Right kidney (tissue), 9 donors: ENCODE measurements at places on chromosomes 4 and X.
A peak's percentile ranks its signal among the peaks of the same experiment; 100 is the strongest.

GRCh38 chr4:123405267-123405865 lies 8.8 kb downstream of the SPRY1 start:
- no peak for DNase-seq

DNA sequence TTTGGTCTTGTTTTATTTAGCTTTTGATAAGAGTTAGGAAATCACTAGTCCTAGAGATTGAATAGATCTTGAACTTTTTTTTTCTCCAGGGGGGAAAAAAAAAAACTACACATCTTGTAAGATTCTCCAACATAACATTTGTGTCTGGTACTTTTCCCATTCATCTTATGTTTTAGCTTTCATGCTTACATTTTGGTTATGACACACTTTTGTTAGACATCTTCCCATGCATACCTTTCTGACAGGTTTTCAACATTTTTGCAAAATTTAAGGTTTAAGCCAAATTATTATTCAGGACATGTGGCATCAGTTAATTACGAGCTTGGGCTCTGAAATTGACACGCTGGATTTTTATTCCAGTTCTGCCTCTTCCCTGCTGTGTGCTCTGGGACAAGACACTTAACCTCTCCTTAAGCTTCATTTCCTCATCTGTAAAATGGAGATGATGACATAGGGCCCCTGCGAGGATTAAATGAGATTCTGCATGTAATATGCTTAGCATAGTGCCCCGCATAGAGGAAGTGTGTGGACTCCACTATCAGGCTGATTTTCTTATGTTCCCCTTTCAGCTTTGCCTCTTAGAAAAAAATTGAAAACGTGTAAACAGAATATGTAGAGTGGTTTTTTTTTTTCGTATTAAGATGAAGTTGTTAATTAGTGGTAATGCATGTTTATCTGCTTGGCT lies 5.3 kb downstream of the KIT start:
- DNase-seq, result no peak

DNA sequence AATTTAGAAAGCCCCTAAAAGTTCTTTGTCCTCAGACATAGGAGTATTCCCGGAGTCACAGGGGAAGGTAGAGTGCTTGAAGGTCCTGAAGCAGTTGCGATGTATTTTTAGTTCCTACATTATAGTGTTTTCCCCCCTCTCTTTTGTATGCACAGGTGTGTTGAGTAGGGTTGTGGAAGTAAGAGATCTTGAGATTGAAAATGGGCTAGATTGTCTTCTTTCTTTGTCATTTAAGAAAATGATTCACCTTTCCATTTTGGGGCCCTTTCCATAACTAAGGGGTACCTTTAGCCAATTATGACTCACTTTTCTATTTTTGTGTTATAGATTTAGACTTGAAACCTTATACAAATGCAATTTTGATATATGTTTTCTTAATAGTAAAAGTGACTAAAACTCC lies 75.8 kb upstream of the AFF2 start:
- DNase-seq, result no peak

DNA sequence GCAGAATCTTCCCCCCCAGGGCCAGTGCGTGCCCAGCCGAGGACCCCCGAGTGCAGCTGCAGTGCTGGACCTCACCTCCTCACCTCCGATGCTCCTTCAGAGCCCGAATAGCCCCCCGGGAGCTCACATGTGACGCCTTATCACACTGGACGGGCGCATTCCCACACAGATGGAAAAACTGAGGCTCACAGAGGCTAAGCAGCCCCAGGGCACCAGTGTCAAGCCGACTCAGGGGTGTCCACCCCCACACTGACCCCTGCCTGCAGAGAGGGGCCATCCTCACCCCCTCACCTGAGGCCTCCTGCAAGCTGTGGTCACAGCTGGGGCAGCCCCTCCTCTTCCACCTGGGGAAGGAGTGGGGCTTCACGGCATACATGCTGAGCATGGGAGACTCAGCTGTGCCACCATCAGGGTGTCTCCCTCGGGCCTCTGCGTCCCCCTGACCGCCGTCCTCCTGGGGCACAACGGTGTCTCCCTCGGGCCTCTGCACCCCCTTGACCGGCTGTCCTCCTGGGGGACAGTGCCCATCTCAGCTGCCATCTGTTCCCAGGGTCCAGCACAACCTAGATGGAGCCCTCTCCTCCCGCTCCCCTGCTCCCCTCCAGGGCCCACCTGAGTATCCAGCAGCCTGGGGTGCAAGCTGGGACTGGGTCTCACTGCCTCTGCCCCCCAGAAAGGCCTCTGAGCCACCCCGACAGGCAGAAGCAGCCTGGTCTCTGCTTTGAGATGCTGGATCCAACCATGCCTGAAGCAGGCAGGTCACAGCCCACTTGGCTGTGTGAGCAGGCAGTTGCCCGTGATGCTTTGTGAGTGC lies 85.3 kb upstream of the NKX1-1 start:
- no peak for DNase-seq

- no peak for DNase-seq
These were observed 186.0 kb upstream of the FAM241A start for GRCh38 chr4:111959222-111959621.

- no peak for DNase-seq
These were observed 32.1 kb downstream of the CDX4 start for GRCh38 chrX:73478961-73479360.

- no peak for DNase-seq
These were observed 52.5 kb downstream of the HMGB2 start for GRCh38 chr4:173281406-173282255.

DNA sequence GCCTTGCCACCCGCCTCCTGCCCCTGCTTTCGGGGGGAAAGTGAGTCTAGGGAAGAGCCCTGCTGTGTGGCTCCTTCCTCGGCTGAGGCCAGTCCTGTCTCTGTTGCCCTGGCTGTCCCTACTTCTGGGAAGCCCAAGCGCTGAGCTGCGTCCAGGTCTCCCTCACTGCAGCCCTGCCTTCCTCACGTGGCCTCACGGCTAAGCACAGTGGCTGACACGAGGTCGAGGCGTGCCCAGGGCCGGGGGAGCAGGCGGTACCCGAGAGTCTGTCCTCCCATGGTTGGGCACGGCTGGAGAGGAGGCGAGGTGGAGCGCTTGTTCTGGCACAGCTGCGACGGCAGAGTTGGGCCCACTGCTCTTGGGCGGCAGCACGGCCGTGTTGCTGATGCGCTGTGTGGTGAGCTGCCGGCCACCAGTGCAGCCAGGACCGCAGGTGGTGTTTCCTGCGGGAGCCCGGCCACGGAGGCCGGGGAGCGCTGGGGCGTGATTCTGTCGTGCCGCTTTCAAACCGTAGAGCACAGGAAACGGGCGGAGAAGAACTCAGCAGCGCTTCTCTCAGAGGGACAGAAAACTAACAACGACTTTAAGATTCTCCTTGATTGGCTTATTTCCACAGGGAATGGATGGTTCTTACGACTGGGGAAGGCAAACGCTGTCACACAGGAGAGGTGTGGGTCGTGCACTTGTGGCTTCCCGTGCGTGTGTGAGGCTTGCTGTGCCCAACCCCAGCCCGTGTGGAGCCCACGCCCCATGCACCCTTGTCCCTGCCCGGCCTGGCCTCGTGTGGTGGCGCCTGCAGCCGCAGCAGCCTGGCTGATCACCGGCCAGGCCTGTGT lies 21.3 kb downstream of the MAEA start:
- DNase-seq, result no peak

DNA sequence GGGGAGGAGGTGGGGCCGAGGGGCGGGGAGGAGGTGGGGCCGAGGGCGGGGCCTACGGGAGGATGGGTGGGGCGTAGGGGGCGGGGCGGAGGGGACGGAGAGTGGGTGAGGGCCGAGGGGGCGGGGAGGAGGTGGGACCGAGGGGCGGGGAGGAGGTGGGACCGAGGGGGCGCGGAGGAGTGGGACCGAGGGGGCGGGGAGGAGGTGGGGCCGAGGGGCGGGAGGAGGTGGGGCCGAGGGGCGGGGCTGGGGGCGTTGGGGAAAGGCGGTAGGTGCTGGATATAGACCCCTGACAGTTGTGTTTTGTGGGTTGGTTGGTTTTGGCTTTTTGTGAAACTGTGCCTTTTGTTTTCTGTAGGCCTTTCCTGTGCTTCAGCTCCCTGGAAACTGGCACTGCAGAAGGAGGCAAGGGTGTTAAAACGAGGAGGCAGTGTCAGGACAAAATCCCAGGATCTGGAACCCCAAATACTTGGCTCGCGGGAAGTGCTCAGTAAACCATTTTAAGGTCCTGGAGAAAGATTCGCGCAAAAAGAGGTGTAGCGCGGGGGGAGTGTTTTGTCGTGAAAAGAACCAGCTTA lies 580 bp upstream of the MMGT1 start:
- peak; percentile 39 for DNase-seq

- no peak for DNase-seq
These were observed 881.0 kb downstream of the PCDH18 start for GRCh38 chr4:136651278-136651667.

DNA sequence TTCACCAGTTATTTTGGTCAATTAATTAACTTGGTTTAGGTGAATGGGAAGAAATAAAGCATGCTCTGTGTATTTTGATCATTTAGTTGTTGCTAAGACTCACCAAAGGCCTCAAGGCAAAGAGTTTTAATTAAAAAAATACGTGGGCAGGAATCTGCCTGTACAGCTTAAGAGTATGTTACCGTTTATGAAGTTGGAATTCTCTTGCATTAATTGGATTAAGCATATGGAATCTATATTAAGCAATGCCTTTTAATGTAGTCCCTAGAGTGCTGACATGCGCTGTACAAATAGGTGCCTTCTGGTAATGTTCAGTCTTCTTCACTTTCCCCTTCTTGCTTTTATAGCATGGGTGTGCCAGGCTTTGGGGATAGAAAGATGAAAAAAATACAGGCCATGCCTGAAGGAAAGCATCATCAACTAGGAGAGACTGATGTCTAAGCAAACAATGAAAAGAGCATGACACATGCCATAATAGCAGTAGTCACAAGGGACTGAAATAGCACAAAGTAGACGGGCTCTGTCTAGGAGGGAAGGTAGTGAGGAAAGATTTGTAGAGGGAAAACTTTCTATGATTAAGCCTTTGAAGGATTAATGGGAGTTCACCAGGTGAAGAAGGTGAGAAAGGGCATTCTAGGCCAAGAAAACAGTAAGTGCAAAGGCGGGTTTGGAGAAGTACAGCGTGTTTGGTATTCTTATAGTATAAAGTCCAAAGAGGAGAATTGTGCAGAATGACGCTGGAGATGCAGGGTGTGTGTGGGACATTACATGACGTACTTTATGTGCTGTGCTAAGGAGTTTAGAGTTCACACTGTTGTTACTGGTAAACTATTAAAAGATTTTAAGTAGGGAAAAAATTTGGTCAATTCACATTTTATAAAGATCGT lies 226.1 kb upstream of the ANXA3 start:
- DNase-seq, result no peak

- DNase-seq, result no peak
These were observed 186.2 kb upstream of the CPXCR1 start for GRCh38 chrX:88560673-88561330.

GRCh38 chr4:144589512-144589911 lies 56.4 kb upstream of the HHIP start:
- no peak for DNase-seq

DNA sequence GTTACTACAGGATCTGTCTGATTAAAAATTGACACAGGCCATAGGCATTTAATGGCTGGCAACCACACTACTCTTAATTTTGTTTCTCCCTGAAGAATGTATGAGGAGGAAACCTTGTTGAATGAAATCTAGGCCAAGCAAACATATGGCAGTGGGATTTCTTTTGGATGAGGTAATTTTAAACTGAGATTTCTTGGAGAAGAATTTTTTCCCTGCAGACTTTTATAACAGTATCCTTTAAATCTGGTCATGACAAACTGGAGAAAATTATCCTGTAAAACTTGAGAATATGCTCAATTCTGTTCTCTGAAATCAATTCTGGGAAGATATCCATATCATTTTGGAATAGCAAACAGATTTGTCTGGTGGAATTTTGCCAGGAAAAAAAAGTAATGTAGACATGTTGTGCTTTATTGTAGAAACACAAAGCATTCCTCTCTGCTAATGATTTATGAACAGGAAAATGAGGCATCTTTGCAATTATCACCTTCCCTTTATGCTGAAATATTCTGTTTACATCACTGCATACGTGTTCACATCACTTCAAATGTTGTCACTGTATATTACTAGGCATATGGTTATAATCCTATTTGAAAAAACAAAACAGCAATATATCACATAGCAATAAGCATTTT lies 108.3 kb upstream of the ARSJ start:
- no peak for DNase-seq

DNA sequence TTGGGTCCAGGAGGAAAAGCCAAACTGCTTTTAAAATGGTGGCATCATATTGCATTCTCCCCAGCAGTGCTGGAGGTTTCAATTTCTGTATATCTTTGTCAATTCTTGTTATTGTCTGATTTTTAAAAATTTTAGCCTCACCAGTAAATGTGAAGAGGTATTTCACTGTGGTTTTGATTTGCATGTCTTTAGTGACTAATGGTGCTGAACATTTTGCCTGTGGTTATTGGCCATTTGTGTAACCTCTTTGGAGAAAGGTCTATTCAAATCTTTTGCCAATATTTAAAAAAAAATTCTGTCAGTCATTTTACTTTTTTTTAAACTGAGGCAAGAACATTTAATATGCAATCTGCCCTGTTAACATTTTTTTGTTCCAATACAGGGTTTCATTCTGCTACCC lies 322.1 kb downstream of the TLL1 start:
- DNase-seq, result no peak

- no peak for DNase-seq
These were observed 220.3 kb downstream of the OR13H1 start for GRCh38 chrX:131764216-131764615.

- no peak for DNase-seq
These were observed 204.7 kb downstream of the CBR4 start for GRCh38 chr4:168805341-168805740.

DNA sequence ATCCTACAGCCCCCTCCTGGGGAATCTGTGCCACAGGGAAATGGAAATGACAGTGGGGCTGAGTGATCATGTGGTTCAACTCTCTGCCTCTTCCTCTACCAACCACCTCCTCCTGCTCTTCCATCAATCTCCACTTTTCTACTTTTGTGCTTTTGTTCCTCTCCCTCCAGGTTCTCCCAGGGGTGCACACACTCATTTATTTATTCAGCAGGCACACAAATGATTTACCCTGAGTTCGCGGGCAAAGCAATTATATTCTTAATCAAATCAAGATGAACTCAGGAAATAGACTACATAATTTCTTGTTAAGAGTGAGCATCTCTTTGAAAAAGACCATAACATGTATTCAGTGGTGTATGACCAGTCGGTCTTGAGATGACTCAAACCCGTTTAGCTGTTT lies 69.2 kb downstream of the VCX3A start:
- DNase-seq, result no peak

GRCh38 chr4:175411251-175411650 lies 400.8 kb downstream of the GPM6A start:
- no peak for DNase-seq

- DNase-seq, result no peak
These were observed 1137.0 kb downstream of the PCDH18 start for GRCh38 chr4:136395212-136395722.
